ENCODE measurements at places on chromosomes 3 and 15.
A peak's percentile ranks its signal among the peaks of the same experiment; 100 is the strongest.

GRCh38 chr3:49417516-49418120 is 4.7 kb downstream of the AMT start:
- DNase-seq, result no peak

- DNase-seq, result peak; percentile 92
These were observed 22.5 kb downstream of the CDCP1 start for GRCh38 chr3:45123581-45124269.

DNA sequence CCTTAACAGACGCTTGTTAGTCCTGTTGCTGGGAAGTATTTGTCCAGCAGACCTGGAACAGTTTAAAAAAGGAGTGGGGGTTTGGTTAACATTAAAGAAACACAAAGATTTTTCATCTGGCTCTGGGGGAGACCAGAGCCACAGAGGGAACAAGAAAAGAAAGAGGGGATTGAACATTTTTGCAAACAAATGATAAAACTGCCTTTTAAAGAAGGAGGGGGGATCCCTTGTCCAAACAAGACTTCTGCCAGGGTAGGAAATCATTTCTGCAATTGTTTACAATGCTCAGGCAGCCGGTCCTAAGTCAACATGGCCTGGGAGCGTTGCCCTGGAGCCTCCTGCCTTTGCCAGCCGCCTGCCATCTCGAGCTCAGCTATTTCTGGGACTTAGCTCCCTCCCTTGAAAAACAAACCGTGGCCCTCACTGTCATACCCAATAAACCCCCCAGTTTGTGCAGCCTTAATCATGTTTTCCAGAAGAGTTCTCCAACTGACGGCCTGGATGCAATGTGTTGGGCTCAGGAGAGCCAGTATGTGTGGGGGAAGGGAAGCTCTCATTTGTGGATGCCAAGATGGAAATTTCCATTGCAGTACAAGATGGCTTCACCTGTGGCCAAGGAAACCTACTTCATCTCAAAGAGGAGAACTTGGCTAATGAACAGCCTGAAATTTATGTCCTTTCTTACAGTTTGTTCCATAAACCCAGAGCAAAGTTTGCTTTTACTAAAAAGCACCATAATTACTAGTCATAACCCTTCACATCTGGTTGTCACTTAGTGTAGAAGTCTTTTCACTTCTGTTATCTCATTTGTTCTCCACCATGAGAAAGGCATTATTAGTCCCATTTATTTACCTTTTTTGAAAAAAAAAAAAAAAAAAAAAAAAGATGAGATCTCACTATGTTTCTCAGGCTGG is 75.9 kb upstream of the RNU6-1 start:
- DNase-seq, result peak; percentile 45

DNA sequence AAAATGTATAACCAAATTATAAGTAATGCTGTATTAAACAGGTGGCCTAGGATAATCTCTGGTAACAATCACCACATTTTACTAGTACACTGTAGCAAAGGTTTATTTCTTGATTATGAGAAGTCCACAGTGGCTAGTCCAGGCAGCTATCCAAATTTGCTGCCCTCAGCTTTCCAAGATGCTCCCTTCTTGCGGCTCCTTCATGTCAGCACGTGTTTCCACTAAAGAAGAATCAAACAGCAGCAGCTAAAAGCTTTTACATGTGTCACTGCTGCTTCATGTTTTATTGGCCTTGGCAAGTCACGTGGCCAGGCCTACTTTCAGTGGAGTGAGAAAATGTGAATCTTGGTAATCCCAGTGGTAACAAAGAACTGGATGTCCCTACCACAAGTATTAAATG is 5.6 kb upstream of the RBMS3 start:
- no peak for DNase-seq

DNA sequence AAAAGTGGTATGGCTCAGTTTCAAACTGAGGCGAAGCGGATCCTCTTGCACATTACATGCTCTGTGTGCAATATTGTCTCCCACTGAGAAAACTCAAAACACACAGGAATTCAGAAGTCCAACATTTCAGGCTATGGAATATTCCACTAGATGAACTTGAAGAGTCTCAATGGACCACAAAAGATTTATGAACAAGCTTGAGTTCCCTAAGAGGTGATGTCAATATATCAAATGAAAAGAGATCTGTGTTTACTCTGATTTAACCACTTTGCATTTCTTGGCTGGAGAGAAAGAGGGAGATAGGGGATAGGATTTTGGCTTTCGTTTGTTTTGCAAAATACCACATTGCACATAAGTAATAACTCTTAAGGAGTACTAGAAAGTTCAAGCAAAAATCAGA is 20.3 kb downstream of the PDZRN3 start:
- peak; percentile 89 for DNase-seq

GRCh38 chr3:46422617-46423016 is 15.6 kb downstream of the CCRL2 start:
- DNase-seq, result no peak

DNA sequence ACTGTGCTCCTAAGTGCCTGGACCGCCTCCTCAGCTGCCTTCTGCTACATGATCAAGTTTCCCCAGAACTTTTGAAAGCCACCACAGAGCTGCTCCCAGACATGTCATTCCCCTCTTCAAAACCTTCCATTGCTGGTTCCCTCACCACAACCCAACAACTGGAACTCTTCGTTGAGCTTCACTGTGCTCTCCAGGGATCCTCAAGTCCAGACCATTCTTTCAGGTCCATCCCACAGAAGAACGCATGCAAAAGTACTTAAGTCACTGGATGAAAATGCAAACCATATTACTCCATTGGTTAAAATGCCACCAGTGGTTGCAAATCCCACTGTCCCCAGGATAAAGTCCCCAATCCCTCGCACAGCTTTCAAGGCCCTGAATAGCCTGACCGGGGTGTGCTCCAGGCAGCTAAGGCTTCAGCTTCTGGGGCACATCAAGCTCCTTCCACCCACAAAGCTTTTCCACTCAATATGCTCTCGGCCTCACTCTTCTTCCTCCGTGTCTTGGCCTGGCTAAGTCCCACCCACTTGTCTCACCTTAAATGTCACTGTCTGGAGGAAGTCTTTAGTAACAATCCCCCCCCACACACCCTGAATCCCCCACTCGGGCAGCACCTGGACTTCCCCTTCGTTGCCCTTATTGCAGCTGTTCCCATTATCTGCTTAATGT is 84.8 kb downstream of the XXYLT1 start:
- DNase-seq, result no peak

GRCh38 chr3:151839313-151839631 is 25.4 kb downstream of the AADAC start:
- DNase-seq, result no peak

All from mesenchymal stem cell (in vitro differentiated cells and primary cell).